Effector memory CD4-positive, alpha-beta T cell (primary cell): ENCODE measurements at places on chromosomes 1 and 21.

DNA sequence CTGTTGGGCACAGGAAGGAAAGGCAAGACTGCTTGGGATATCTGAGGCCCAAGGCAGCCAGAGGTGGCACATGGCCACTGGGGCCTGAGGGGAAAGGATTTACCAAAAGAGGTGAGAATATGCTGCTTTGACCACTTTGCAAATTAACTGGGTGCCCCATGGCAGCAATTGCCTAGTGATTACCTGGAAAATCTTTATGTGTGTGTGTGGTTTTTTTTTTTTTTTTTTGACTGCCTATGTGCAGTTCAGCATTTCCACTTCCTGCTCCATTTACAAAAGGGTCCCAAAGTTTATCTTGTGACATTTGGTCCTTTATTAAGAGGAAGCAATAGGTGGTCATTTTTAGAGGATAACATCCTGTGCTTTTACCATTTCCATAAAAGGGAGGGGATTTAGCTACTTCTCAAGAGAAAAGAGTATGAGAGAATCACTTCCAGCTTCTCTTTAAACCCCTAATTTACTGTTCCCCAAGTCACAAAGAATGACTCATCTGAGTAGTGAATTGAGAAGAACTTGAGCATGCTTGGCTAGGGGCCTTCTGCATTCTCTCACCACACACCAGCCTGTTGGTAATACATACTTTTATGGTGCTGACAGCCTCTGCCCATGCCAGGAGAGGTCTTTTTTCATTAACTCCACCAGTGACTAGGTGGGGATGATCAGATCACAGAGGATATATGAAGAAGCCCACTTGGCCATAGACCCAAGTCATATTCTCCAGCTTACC lies 52.1 kb downstream of the SYDE2 start:
- no peak for DNase-seq

GRCh38 chr1:59569198-59569597 lies 245.6 kb upstream of the HOOK1 start:
- no peak for DNase-seq

GRCh38 chr21:38631676-38632075 lies 133.4 kb upstream of the ERG start:
- no peak for DNase-seq

GRCh38 chr1:224373008-224373590 lies 16.4 kb downstream of the CNIH4 start:
- DNase-seq = no peak

DNA sequence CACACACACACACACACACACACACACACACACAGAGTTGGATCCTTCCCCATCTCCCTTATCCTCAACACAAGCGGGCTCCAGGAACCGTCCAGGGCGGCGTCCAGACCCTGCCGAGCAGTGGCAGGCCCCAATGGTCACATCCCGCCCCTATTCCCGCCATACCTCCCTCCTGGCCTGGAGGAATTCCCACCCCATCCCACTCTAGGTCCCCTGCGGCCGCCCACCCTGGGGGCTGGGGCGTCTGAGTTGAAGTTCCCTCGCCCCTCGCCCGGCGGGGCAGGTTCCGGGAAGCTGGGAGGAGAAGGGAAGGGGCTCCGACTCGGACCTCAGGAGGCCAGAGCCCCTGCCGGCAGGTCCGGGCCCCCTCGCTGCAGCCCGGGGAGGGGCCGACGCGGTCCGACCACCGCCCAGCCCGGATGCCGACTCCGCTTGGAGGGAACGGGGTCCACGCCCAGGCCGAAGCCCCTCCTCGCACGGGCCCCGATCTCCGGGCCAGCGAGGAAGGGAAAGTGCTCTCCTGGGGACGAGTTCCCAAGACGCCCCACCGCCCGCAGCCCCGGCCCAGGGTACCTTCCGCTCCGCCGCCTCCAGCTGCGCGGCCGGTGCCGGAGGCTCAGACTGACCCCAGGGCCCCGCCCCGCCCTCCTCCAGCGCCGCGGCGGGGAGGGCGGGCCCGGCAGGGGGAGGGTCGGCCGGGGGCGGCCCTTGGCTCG lies at the start of gene RHOC:
Gene RHOC (minus strand): TSS at position 623 of the 716 bp plus-strand sequence. CDS start 3,328 bp downstream, outside the sequence.
- DNase-seq = peak; percentile 23

DNA sequence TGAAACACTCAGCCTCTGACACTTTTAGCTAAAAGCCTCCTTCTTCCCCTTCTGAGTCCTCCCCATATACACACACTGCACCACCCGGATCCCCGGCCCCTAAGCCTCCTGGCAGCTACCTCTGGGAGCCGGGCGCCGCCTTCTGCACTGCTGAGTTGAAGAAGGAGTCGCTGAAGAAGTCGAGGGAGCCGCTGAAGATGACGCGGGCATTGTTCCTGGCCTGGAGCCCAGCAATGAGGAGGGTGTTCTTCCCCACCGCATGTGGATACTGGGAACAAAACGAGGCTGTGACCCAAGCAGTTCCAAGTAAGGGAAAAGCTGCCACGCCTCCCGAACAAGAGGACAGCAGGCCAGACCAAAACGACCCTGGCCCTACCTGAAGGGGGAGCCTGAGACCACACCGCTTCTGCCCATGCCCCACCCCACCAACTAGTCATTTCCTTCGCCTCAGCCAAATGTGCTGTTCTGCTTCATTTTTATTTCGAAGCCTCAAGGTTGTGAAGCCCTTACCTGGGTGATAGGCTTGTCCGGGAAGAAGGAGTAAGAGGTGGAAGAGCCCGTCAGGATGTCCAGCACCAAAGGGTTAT lies 7.0 kb downstream of the DDOST start:
- no peak for DNase-seq

- no peak for DNase-seq
Observed at GRCh38 chr21:34602061-34602460, 12.9 kb downstream of the RCAN1 start.

DNA sequence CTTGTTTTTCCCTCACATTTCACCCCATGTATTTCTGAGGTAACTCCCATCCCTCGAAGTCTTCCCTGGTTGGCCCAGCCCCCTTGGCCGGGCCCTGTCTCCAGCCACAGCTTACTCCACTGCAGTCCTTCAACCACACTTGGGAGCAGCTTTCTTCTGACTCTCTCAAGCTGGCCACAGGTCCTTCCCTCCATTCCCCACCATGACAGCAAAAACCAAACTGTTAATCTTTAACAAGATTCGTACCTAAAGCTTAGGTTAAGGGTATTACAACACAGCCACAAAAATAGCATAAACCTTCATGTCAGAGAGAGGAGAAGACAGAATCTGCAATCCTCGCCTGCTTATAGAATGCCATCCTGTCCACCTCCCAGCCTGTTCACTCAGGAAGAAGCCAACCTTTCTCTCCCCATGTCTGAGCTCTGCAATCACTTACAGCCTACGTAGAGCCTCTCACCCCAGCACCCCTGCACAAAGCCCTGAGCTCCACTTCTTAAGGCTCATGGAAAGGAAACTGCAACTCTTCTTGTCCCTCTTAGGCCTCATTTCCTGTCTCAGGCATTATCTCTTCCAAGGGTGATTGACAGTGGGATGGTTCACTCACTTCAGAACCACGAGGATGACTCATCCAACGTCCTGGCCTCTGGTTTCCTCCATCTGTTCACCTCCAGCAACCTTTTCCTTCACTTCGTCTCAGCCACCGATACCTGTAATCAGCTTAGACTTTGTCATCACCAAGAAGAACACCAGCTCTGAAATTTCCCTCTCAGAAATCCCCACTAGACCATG lies 72.8 kb downstream of the CD2 start:
- DNase-seq = no peak

DNA sequence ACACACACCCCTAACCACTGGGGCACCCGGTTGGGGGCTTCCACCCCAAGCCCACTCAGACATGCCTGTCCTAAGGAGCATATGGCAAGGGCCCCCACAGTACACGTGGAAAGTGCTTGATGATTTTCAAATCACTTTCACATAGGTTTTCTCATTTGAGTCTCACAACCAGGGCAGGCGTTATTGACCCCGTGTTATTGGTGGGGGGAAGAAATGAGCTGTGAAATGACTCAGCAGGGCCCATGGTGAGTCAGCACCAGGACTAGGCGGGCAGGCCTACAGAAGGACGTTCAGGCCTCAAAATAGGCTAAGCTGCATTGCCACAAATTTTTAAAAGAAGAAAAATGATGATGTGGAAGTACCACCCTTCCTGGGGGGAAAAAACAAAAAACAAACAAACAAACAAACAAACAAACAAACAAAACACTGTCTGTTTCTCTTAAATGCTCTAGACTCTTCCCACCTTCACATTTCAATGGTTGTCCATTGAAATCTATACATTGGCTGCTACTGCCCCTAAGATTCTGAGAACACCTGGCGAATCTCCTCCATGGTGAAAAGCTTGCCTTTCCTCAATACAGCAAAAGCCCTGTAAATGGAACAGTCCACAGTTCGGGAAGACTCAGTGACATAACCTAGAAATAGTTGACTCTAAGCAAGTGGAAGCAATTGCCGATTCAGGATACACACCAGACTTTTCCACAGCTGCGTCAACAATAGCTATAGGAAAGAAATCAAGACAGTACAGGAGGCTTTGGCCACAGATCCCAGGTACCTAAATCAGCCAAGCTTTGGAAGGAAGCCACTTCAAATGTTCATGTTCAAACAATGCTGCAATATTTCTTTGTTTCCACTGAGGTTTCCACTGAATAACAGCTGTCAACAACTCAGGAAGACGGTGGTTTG lies 234.7 kb downstream of the TOMM20 start:
- DNase-seq = no peak

DNA sequence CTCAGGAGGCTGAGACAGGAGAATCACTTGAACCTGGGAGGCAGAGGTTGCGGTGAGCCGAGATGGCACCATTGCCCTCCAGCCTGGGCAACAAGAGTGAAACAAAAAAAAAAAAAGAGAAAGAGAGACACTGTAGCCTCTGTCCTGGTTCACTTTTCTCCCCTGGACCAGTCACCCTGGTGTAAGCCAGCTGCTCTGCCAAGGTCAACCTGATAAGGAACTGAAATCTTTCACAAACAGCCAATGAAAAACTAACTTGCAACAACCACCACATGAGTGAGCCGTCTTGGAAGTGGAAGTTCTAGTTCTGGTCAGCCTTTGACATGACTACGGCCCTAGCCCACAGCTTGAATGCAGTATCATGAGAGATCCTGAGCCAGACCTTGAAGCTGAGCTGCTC lies 36.8 kb upstream of the CXADR start:
- DNase-seq = no peak

- no peak for DNase-seq
Observed at GRCh38 chr1:184851822-184852746, 97.4 kb upstream of the EDEM3 start.

- no peak for DNase-seq
Observed at GRCh38 chr1:59026472-59026948, 242.7 kb upstream of the JUN start.

DNA sequence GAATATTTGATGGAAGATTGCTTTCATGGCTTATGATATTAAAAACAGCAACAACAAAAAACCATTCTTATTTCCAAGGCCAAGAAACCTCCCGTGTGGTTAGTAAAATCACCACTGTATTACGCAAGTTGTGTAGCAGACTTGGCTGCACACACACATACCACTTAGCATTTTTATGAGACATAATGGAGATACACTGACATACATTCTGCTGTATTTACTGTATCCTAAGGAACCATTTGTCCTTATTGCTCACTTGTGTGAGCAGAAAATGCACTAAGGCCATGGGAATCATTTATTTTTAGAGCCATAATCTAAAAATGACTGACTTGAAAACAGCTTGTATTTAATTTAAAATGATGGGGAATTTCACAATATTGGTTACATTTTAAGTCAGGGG lies 584 bp upstream of the C1orf141 start:
- DNase-seq = no peak

DNA sequence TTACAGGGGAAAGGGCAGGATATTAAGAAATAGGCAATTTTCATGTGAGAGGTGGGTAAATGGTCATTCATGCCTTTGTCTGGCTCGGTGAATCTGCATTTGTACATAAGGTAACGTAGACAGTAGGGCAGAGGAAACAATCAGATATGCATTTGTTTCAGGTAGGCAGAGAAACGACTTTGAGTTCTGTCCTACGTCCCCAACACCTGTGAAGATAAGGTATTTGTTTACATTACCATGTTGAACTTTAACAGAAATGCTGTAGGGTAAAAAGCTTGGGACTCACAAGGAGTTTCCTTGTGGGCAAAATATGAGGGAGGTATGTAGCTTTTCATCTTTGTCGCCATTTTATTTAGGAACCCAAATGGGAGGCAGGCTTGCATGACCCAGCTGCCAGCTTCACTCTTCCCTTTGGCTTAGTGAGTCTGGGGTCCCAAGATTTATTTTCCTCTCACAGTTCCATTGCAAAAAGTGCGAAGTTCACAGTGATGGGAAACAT lies 31.4 kb downstream of the B3GALT5 start:
- no peak for DNase-seq

DNA sequence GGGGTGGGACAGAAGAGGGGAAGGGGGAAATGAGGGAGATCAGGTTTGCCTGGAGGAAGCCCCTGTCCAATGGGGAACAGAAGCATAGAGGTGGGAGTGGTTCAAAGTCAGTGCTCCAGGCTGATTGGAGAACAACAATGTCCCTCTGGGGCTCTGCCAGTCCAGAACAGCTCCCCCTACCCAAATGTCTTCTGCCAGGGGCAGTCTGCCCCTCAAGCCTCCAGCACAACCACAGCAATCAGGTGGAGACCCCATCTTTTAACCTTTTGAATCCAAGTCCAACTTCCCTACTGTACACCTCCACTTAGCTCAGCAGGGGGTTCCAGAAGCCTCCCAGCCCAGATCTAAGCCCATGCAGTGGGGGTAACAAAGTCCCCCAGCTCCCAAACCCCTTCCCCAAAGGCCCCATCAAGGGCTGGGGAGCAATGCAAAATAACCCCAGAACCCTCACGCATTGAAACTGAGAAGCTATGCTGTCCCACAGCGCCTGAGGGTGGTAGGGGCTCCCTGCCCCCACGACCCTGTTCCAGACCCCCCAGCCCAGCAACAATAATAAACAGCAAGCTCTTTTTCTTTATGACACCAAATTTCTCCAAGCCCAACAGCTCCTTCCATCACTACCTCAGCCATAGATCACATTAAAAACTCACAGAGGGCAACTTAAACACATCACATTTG lies 3.3 kb downstream of the AHDC1 start:
- no peak for DNase-seq

- DNase-seq = no peak
Observed at GRCh38 chr1:212967801-212968200, 17.5 kb downstream of the VASH2 start.

- DNase-seq = peak; percentile 34
Observed at GRCh38 chr1:1779691-1780597, 1.7 kb upstream of the NADK start.

- no peak for DNase-seq
Observed at GRCh38 chr1:14968251-14968851, 185.2 kb upstream of the TMEM51 start.

GRCh38 chr1:181459067-181459466 lies 24.2 kb upstream of the CACNA1E start:
- DNase-seq = no peak

DNA sequence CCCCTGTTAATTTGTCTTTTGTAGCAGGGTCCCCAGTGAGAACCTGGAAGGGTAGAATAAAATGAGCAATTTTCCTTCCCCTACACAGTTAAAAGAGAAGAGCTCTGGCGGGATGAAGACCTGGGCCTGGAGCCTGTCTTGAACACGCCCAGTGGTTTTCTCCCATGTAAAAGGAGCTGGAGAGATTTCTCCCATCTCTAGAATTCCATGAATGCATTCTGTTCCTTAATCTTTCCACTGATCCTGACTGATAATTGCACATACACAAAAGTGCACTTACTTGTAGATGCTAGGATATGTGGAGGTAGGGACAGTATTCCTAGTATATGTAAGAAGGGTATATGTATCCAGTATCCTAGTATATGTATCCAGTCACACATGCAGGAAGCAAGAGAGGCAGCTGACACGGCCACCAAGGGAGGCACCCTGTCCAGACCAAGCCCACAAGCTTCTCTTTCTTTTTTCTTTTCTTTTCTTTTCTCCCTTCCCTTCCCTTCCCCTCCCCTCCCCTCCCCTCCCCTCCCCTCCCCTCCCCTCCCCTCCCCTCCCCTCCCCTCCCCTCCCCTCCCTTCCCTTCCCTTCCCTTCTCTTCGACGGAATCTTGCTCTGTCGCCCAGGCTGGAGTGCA lies 11.9 kb upstream of the PKNOX1 start:
- no peak for DNase-seq
